ENCODE measurements at places on chromosomes 1 and 21.

DNA sequence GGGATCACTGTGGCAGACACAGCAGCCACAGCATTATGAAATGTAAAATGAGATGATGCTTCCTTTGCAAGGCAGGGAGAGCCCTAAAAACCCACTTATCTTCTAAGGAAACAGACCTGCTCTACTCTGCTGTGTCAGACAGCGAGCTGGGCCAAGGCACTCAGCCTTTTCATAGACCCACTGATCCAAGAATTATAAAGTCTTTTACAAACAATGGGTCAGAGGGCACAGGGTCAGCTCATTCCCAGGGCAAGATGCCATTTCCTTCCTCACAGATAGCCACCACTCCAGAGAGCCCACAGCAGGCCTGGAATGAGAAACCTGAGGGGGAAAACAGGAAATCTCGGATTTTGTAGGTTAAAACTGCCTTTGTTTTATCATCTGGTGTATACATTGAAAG is 42.9 kb downstream of the CASQ2 start:
- no peak for DNase-seq

DNA sequence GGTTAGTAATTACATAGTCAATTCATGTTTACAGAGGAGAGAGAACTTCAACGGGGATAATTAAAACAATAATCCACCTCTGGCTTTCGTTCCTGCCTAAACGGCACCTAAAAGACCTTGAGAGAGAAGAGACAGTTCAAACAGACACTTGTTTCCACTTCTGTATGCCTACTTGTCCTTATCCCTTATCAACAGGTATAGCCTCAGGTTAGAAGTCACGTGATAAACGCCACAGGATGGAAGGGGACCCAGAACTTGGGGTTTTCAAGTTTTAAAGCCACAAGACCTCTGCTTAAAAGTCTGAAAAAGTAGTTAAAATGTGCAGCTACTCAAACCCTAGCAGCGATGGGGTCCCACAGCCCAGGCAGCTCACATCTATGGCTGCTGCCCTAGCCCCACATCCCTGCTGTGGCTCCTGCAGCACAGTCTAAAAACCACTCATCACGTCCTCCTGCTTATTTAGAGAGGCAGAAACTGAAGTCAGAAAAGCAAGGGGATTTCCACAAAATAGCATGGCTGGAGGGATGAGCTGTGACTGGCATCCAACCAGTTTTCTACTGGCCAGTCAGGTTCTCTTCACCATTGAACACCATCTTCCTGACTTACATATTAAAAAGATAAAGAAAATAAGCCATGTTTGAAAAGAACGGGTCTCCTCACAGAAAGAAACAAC is 51.2 kb upstream of the SEC16B start:
- DNase-seq = no peak

DNA sequence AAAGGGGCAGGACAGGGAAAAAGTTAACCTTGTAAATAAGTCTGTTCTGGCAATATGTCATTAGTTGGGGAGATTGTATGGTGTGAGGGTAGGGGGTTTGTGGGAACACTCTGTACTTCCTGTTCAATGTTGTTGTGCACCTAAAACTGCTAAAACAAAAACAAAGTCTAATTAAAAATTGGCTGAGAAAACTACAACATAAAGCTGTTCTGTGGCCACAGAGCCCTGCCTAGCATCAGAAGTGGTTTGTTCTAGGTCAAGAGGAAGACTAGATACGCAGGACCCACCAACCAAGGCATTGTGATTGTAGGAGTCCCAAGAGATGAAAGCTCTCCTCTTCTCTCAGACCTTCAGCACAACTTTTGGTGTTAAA is 81.0 kb upstream of the LRRC8D start:
- DNase-seq = no peak

DNA sequence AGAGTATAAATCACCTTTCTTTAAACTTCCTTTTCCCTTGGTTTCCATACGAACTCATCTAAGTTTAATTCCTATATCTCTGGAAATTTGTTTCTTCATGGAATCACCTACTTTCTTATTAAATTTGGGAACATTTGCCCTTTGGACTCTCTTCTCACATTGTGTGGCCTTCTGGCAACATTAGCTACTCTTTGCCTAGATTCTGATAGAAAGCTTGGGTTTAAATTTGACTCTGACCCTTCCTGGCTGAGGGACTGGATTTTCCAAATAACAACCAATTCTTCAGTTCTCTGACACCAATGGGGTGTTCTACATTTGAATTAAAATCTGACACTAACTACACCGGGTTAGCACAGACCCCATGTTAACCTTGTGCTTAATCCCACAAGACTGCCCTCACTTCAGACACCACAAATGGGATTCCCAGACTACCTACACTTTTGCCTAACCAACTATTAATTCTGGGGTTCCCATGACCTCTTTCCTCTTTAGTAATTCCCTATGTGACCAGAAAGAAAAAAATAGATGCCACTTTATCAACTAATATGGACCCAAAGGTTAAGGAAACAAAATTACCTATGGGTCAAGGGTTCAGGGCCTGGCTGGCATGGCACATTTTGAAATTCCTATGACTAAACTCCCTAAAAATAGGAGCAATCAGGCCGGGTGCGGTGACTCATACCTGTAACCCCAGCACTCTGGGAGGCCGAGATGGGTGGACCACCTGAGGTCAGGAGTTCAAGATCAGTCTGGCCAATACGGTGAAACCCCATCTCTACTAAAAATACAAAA is 9.7 kb upstream of the THEM4 start:
- no peak for DNase-seq

GRCh38 chr1:111082421-111083203 is 57.3 kb downstream of the DRAM2 start:
- DNase-seq = no peak

DNA sequence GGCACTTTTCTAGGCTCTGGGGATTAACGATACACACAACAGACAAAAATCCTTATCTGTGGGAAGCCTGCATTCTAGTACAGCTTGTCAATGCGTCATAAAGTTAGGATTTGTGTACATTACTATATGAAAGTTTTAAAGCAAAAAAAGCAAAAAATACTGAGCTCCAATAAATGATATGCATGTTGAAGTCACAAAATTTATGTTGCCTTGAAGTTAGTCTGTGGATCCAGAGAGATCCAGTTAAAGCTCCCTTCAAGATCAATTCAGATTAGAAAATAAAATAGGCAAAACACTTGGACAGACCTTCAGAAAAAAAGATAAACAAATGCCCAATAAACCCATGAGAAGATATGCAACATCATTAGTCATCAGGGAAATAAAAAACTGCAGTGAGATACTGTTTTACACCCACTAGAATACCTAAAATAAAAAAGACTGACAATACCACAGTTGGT is 33.1 kb upstream of the KCNQ4 start:
- no peak for DNase-seq

DNA sequence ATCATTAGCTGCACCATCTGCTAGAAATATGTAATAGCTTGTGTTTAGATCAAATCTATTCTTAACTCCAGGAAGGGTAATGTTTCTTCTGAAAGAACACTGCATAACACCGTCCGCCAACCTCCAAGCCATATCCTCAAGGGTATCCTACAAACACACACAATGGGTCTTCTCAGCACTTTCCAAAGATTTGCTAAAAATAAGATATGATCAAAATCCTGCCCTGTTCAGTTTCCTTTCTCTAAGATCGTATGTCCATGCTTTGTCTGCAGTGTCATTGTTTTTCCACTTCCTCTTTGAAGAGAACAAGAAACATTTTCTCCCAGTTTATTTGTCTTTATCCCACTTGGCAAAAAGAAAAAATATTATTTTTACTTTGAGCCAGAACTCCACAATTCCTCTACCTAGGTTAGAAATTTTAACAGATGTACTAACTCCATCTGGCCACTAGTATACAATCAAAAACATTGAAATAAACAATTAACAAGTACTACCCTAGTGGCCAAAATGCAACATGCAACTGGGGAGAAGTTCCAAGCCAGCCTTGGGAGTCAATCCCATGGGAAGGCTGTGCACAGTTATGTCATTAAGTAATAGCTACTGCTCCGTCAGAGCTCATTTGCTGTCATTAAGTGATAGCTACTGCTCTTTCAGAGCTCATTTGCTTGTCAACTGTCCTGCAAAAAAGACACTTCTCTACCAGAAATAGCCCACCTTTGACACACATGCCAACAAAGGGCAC is 37.8 kb downstream of the FRRS1 start:
- DNase-seq = no peak

- no peak for DNase-seq
These were observed 8.1 kb upstream of the INAVA start for GRCh38 chr1:200886594-200886993.

DNA sequence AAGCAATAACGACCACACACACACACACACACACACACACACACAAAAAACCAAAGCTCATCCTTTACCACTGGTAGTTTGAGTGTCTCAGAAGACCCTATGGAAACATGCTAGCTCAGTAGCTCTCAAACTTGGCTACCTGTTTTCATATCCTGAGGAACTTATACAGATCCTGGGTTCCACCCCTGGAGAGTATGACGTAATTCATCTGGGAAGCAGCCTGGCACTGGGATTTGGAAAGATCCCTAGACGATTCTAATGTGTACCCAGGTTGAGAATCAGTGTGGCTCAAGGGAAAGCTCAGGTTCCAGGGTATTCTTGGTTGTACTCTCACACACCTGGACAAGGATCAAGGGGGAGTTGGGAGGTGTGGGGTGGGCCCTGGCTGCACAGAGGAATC is 85.9 kb downstream of the SELENOF start:
- no peak for DNase-seq

- DNase-seq = no peak
These were observed 422.9 kb downstream of the PTBP2 start for GRCh38 chr1:97144527-97144926.

GRCh38 chr1:165452336-165453130 is 7.6 kb upstream of the RXRG start:
- DNase-seq = no peak

DNA sequence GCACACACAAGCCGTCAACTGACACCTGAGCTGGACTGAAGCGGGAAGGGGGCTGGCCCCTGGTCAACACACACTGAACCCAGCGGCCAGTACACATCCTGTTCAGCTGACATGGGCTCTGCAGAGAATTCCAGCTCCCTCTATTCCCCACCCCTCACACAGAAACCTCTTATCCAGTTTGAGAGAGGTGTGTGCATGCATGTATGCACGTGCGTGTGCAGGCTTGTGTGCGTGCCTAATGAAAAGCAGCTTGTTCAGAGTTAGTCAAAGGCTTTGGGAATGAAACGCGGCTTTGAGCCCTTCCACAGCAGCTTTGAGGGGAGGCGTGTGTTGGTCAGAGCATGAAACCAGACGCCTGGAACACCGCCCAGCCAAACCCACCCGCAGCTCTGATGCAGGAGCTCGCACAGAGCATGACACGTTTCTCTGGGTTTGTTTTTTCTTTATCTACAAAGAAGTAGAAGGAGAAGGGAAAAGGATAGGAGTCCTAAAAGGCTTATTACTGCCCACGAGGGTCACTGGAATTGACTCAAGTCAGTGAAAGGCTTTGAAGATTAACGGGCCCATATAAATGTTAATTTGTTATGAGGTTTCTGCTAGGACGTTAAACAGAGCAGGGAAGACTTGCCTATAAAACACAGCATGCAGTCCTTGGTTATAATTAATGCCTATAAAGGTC is 184.2 kb downstream of the ETS2 start:
- no peak for DNase-seq

DNA sequence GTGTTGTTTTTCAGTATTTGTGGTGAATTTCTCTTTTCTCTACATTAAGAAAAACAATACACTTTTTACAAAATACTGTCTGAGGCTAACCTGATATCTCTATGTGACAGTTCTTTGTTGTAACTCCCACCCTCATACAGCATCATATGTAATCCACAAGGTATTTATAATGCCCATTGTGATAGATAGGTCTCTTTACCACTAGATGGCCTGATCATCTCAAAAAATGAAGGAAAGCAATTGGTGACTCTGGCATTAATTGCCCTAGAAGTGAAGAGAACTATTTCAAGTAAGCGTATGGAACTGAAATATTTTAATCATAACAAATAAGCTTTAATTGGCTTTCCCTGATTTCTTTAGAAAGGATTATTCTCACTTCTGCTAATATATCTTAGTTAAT is 36.2 kb upstream of the HFM1 start:
- no peak for DNase-seq

- DNase-seq = no peak
These were observed 29.1 kb downstream of the PLPP3 start for GRCh38 chr1:56550138-56550858.

DNA sequence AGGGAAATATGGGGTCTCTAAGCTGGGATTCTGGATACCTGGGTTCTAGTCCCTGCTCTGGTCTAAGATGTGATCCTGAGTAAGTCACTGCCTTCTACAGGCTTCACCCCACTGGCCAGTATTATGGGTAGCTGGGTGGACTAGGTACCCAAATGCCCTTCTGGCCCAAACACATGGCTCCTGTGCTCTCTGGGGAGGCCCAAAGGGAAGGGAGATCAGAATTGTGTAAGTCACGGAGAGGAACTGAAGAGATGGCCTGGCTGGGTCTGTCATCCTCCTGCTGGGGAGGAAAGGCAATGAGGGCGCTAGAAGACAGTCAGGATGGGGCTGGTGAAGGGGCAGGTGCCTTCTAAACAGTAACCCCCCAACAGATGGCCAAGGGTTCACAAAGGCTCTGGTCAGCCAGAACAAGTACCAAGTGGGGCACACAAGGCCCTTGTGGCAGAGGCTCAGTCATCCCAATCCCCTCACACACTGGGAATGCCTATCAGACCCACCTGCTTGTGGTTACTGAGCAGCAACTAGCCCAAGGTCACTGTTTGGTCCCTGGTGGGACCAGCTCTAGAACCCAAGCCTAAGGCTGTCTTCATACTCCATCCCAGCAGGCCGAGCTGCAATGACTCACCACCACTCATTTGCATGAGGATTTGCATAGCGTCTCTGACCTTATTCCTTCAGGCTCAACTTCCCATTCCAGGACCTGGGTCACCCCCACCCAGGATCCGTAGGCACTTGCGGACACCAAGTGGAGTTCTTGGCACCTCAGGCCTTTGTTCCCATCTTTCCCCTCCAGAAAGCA is 9.2 kb downstream of the MEF2D start:
- no peak for DNase-seq

- no peak for DNase-seq
These were observed 70.7 kb downstream of the COL24A1 start for GRCh38 chr1:86085741-86086409.

DNA sequence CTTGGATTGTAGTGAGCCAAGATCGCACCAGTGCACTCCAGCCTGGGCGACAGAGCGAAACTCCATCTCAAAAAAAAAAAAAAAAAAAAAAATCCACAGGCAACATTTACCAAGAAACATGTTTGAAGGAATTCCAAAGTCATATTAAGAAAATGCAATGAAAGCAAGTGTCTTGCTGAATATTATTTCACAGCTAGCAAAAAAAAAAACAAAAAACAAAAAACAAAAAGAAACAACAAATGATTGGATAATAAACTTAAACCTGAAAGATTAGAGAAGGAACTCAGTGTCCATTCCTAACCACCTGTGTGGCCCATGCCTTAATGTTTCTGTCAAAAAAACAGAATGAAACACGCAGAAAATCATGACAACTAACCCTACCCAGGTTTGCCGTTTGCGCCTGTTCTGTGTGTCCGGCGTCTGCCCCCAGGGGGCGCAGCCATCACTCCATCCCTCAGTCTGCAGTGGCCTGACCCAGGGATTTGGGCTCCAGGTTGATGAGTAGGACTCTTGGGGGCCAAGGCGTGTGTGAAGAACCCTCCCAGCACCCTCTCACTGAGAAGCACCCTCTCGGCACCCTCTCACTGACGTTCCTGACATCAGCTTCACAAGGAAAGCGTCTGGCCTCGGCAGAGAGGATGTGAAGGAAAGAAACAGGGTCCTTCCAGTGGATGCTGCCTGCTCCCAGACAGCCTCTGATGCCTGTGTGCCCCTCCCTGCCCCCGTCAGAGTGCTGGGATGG is 19.2 kb upstream of the PTTG1IP start:
- DNase-seq = peak; percentile 84

GRCh38 chr1:197798492-197798891 is 23.2 kb upstream of the DENND1B start:
- DNase-seq = no peak

GRCh38 chr21:42117229-42117966 is 46.3 kb downstream of the UMODL1 start:
- DNase-seq = peak; percentile 57
